ENCODE measurements at places on chromosomes 1 and 21.

DNA sequence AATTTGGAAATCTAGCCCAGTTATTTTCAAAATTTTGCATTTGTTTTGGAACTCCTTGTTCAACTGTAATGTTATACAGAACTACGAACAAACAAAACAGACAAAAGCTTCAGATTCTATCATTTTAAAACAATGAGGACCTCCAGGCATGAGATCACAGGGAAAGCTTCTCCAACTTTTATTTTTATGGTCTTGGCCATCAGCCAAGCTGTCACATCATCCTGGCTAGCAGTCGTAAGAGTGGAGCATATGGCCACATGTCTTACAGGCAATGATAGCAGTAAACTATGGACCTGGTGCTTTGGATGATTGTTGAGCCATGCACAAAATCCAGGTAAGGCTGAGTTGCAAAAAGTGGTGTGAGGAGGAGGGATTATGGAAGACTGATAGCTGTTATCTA, 299.6 kb downstream of the LMX1A start:
- DNase-seq: no peak

GRCh38 chr1:231748760-231749415, 122.3 kb downstream of the DISC1 start:
- no peak for DNase-seq

DNA sequence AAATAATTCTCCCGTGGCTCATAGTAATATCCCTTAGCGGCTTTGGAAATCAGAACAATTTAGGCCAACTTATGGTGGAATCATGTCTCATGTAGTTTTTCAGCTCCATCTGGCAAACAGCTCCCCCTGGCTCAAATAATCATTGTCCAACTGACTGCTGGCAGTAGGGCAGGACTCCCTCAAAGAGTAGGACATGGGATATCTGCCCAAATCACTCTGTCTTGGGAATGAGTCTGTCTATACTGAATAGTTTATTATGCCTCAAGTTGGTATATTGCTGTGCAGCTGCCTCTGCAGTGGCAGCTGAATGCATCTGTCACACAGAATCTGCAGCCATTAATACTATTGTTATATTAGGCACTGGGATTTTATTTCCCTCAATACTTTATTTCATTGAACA, 255.7 kb downstream of the COL11A1 start:
- DNase-seq: no peak

GRCh38 chr1:98949166-98949565, 55.5 kb downstream of the PLPPR5 start:
- DNase-seq: no peak

GRCh38 chr1:211129776-211130175, 4.2 kb downstream of the KCNH1 start:
- no peak for DNase-seq

GRCh38 chr1:19260211-19261138, 8.9 kb downstream of the MRTO4 start:
- DNase-seq: peak; percentile 70

DNA sequence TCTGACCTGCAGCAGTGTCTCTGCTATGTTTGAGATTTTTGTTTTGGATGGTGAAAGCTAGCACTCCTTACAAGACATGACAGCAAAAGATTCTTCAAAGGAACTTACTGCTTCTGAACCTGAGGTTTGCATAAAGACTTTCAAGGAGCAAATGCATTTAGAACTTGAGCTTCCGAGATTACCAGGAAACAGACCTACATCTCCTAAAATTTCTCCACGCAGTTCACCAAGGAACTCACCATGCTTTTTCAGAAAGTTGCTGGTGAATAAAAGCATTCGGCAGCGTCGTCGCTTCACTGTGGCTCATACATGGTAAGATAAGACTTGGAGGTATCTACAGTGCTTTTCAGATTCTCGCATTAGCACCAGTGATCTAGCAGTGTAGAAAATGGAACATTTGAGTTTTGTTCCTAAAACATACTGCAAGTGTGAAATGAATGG, 200.2 kb downstream of the PDE4B start:
- no peak for DNase-seq

GRCh38 chr1:235056937-235057336, 71.7 kb downstream of the TOMM20 start:
- DNase-seq: peak; percentile 87

GRCh38 chr1:44268054-44268453, 54.8 kb downstream of the DMAP1 start:
- no peak for DNase-seq

DNA sequence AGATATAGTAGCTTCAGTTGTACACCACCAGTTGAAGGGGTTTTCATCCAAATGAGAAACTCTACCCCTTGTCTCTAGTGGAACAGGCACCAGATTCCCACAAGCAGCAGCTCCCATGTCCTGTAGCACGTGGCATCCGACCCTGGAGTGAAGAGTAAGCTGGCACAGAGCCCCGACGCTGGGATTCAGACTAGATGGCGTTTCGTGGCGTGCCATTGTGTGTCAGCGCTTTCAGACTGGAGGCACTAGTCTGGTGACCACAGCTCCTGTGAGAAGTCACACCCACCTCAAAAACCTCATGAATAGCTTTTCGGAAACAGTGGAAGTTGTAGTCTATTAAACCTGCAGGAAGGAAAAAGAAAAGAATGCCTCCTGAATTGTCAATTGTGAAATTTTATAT, 20.2 kb downstream of the RRAGC start:
- DNase-seq: no peak

DNA sequence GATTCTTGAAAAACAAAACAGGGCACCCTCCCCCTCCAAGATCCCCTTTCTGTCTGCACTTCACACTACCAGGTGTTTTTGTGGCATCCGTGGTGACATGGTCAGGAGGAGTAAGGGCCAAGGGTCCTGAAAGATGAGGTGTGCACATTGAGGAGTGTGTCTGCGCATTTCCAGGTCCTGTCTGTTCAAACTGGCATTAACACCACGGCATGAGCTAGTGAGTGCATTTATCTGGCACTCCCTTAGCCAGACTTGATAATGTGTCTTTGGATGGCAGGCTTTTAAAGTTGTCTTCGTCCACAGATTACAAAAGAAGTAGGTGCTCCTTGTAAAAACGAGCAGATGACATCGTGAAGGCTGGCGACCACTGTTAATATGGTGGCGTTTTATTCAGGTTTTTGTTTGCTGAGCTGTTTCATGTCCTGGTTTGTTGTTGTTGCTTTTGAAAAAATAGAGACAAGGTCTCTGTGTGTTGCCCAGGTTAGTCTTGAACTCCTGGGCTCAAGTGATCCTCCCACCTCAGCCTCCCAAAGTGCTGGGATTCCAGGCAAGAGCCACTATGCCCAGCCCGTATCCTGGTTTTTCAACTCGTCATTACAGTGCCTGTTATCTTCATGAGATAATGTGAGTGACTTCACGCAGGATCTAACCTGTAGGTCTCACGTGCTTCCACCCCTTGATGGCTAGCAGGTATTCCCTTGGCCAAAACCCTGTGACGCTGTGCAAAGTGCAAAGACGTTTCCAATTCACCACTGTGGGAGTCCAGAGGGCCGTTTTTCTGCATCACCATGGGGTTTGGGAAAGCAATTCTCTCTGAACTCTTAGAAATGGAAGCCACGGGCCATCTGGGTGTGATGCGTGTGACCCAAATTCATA, 4.2 kb downstream of the TMEM51 start:
- no peak for DNase-seq

GRCh38 chr1:97243973-97244560, 522.5 kb downstream of the PTBP2 start:
- peak; percentile 4 for DNase-seq

DNA sequence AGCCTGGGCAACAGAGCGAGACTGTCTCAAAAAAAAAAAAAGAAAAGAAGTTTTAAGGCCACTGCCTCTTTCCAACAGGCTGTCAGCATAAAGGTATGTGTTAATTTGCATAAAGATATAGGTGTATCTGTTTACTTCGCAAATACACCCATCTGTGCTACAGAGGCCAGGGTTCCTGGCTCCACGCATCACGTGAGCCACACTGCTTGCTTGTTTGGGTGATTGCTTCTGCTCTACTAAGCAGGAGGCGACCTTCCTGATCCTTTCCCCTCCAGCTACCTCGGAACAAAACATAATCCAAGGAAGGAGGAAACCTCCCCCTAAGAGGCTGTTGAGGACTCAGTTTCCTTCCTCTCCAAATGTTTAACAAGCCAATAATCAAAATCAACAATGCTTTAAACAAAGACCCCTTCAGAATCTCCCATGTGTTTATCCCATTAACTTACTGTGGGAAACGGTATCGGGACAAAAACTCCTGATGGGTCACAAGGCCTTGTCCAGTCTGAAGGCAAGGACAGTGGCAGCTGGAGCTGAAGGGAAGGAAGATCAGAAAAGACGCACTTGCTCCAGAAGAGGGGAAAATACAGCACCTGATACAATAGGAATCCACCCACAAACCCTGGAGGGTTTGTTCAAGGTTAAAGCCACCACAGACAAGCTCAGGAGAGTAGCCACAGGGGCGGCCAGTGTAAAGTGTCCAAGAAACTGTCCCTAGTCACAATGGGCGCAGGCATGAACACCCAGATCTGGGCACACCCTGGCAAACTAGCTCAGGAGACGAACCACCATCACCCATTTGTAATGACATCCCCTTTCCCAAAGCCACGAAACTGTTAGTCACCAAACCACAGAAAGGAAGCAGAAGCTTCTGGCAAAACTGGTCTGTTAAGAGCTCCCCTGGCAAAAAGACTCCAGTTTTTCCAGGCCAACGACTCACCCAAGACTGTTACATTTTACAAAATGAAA, 17.2 kb downstream of the CTNNBIP1 start:
- DNase-seq: peak; percentile 77

- DNase-seq: peak; percentile 52
Measured at GRCh38 chr1:180252638-180253536, 22.8 kb downstream of the LHX4 start.

GRCh38 chr21:42220138-42220701, 1.3 kb downstream of the ABCG1 start:
- peak; percentile 69 for DNase-seq

- peak; percentile 54 for DNase-seq
Measured at GRCh38 chr21:14215971-14216641, at the start of gene RBM11. TSS of gene RBM11 (plus strand) at chr21:14216157. CDS start at chr21:14216187, 30 bp downstream.

- peak; percentile 56 for DNase-seq
Measured at GRCh38 chr1:83931658-83932253, 67.2 kb downstream of the TTLL7 start.

GRCh38 chr21:24294171-24294570, 1313.1 kb downstream of the MRPL39 start:
- no peak for DNase-seq

DNA sequence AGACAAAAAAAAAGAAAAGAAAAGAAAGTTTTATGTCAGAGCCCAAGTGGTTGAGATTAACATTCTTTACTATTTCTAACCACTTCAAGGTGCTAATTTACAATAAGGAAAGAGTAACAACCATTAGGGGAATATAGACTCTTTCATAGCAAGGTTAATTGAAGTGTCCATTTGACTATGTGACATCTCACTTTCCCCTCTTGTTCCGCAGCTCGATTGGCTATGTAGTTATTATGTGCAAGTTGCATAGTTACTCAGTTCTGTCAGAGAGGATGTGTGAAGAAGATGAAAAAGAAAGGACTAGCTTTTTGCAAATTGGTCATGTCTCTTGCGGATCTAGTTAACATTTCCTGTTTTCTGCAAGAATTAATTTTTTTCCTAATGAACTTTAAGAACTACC, 273.7 kb downstream of the RGS7 start:
- no peak for DNase-seq

DNA sequence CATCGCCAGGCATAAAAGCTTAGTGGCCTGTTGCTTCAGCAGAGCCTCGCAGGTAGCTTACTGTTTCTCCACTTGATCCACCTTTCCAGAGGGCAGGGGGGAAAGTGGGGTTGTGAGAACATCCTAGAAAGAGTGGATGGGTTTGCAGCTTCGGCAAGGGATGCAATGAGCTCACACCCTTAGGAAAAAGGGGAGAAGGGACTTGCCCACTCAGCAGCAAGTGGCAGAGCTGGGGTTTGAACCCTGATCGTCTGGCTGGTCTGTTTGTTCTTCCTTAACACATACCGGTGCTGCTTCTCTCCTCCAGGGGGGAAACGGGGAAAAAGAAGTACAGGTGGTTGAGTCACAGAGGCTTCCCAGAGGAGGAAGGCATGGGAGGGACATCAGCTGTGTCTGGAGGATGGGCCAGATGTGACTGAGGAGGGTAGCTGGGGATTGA, 1.0 kb downstream of the TMEM201 start:
- peak; percentile 42 for DNase-seq

DNA sequence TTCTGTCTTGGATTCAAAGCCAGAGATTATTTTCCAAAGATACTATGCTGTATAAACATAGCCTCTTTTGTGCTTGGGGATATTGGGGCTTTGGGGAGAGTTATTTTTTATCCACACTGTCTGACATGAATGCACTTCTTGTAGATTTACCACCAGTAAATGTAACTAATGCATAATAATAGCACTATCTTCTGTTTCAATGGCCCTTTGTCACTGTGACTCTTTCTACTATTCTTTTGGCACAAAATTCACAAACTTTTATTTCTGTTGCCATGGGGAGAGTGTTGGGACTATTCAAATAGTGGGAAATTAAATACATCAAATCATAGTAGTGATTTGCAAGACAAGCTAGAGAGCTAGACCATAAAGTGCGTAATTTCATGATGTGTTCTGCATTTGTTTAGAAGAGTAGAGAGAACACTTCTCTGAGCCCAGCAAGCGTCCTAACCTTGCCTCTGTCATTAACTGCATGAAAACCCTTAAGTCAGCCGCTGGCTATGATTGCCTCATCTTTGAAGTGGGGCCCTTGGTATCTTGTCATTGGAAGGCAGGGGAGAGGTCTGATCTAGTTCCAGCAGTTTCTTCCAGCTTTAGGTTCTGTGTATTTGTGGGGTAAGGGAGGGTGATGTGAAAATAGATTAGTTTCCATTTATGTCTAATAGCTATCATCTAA, 154.4 kb downstream of the HHAT start:
- DNase-seq: no peak

DNA sequence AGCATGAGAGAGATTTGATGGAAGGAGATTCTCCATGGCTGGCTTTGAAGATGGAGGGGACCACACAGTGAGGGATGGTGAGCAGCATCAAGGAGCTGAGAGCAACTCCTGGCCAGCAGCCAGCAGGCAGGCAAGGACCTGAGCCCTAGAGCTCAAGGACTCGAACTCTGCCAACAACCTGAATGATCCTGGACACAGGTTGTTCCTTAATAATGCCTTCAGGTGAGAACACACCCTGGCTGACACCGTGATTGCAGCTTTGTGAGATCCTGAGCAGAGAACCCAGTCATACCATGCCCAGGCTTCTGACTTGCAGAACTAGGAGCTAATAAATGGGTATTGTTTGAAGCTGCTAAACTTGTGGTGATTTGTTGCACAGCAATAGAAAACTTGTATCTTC, 183.1 kb downstream of the LMX1A start:
- no peak for DNase-seq

GRCh38 chr1:162033428-162033827, 9.8 kb upstream of the OLFML2B start:
- DNase-seq: no peak

DNA sequence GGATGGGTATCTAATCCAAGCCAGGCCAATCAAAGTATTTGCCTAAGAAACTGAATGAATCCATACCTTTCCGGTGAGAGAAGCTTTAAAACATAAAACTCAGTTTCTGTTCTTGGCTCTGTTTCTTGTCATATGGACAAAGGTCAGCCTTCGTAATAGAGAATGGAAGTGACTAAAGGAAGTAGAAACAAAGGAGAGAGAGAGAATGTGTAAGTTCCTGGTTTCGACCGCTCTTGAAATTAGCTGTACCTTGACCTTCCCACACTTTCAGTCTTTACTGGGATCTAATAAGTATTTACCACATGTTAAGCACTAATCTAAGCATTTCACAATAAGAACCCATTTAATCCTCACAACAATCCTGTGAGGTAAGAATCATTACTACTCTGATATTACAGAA, 19.6 kb upstream of the CLCA4 start:
- DNase-seq: no peak

- no peak for DNase-seq
Measured at GRCh38 chr1:169327875-169328274, 39.7 kb downstream of the NME7 start.

- DNase-seq: no peak
Measured at GRCh38 chr1:2206813-2207487, 12.4 kb upstream of the FAAP20 start.

Data from RWPE1 (cell line).